ENCODE measurements at places on chromosomes 5 and 9. TPM values are rescaled to one million over a fixed set of nuclear protein-coding genes. Genes with fewer than 3 reads are reported as not detected.

The EDIL3 gene
- total RNA-seq = 56.7 TPM

The SERF1A gene
- 28.8 TPM for total RNA-seq

The ANKRD18B gene
- total RNA-seq = not detected

The SPATA31A3 gene
- total RNA-seq = not detected

The REEP2 gene
- total RNA-seq = 88.3 TPM

The SLC2A8 gene
- 15.3 TPM for total RNA-seq

The TRIM36 gene
- 120 TPM for total RNA-seq

The ARID3C gene
- 0.63 TPM for total RNA-seq

The SV2C gene
- 1.9 TPM for total RNA-seq

The PDZD2 gene
- 47.3 TPM for total RNA-seq

The PRRT1B gene
- not detected for total RNA-seq

The GGTA1 gene
- total RNA-seq = 1.9 TPM

The WNK2 gene
- total RNA-seq = 86.1 TPM

The GPR21 gene
- 17.2 TPM for total RNA-seq

The SIGMAR1 gene
- 26.6 TPM for total RNA-seq

The APBA1 gene
- total RNA-seq = 51.3 TPM

The AMBP gene
- not detected for total RNA-seq

The PDE8B gene
- 5.6 TPM for total RNA-seq

The N4BP3 gene
- 9.7 TPM for total RNA-seq

The INSL6 gene
- not detected for total RNA-seq

The ADRB2 gene
- total RNA-seq = 0.94 TPM

Data from parietal lobe (tissue), 2 donors.